Esophagus muscularis mucosa (tissue), 4 donors: ENCODE measurements at places on chromosomes 11 and 22. TPM values are rescaled to one million over a fixed set of nuclear protein-coding genes. Genes with fewer than 3 reads are reported as not detected.

GRCh38 chr11:94849839-94850238, 81.7 kb downstream of the AMOTL1 start:
- no peak for DNase-seq

GRCh38 chr22:48491451-48491941, 1336.2 kb downstream of the BRD1 start:
- no peak for DNase-seq

DNA sequence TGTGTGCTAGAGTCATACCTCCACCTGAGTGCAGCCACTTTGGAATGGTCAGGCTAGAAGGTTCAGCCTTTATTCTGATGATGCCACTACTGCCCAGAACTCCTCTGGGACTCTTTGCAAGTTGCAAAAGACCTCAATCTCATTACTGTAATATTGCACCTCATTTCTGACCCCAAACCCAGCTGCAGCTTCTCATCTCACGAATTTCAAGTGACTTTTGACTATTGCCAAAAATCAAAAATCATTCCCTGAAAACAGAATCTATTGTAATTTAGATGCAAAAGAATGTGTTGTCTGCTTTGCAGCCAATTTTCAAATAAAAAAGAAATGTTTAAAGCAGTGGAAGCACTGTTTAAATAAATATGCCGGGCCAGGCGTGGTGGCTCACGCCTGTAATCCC, 25.2 kb downstream of the GVQW3 start:
- no peak for DNase-seq

DNA sequence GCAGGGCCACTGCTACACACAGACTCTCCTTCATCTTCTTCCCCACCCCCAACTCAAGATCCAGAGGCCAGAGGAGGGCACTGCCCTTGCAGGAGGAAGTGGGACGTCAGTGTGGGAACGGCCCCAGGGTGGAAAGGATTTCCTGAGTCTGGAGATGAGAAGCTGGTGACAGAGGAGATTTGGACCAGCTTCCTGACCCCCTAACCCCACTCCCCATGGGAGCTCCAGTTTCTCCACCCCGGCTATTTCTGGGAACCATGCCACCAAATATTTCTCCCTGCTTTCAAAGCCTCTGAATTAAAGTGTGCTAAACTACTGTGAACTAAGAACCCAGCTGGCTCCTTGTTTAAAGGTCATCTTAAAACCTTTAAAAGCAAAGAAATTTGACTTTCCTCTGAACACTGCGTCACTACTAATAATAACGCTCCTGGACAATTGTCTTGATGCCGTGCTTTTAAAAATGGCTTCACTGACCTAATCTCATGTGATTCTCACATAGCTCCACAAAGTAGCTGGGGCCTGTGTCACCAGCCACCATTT, 46.6 kb downstream of the CWC15 start:
- no peak for DNase-seq

GRCh38 chr11:10044618-10045017, 249.4 kb downstream of the SBF2 start:
- DNase-seq, result no peak

DNA sequence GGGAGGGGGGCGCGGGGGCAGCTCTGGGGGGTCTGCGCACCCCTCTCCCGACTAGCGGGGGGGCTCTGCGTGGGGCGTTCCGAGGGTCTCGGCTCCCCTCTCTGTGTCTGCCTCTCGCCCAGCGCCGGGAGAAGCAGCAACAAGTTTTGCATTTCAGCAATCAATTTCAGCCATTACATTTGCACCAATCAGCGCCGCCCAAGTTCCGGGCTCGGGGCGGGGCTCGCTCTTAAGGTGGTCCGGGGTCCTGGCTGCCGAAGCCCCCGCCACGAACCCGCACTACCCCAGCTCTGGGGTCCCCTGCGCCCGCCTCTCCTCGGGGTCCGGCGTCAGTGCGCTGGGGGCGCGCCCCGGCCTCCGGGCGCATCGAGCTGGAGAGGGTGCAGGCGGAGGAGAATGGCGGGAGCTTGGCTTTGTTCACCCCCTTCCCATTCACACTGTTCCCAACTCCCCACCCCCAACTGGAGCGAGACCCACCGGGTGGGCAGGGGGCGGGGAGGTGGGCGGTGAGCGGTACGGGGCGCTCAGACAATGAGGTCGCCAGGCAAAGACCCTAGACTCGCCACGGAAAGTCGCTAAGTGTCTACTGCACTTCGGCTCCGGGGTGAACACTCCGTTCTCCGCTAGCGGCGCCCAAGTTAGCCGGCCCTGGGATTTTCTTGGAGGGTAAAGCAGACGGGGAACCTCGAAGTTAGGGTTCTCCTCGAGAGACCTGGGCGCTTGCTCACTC, at the start of gene MN1:
Gene MN1 (minus strand): TSS at position 141 of the 730 bp plus-strand sequence. CDS start 1,213 bp downstream, outside the sequence.
- DNase-seq, result no peak

GRCh38 chr11:72712168-72712751, 38.0 kb upstream of the PDE2A start:
- peak; percentile 93 for DNase-seq

DNA sequence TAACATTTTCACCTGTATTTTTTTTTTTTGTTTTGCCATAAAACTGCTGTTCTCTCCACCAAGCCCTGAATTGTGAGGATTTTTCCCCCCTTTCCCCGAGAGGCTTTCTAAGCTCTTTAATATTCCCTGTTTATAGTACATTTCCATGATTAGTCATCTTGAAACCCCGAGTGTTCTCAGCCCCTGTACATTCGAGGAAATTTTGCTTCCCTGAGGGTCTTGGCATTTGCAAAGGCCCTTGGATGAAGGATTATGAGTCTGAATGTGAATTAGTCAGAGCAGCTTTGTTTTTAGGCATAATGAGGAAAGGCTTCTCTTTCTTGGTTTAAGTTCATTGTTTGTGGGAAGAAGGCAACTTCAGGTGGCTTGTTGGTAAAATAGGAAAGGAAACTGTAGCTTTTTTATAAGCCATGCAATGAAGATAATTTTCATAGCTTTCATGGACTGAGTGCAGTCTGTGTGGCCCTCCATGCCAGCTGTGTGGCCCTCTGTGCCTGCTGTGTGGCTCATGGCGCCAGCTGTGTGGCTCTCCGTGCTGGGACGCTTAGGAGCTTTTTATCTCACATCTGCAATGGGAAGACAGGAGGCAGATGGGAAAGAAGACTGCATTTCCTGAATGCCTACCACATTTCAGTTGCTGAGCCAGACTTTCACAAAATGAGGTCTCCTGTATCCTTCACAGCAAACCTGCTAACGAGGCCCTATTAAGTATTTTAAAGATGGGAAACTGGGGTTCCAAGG, 129.0 kb downstream of the TEAD1 start:
- DNase-seq, result no peak

- DNase-seq, result peak; percentile 79
These were observed 435.6 kb downstream of the DYNC2H1 start for GRCh38 chr11:103544874-103545273.

Gene POU2AF1
- 0.17 TPM for total RNA-seq

Gene MMP12
- total RNA-seq, result not detected

Gene MRTFA
- 69.6 TPM for total RNA-seq
